ENCODE measurements at places on chromosomes 7 and 10.

- DNase-seq, result no peak
These were observed 84.5 kb upstream of the DNAAF5 start for GRCh38 chr7:641966-642365.

DNA sequence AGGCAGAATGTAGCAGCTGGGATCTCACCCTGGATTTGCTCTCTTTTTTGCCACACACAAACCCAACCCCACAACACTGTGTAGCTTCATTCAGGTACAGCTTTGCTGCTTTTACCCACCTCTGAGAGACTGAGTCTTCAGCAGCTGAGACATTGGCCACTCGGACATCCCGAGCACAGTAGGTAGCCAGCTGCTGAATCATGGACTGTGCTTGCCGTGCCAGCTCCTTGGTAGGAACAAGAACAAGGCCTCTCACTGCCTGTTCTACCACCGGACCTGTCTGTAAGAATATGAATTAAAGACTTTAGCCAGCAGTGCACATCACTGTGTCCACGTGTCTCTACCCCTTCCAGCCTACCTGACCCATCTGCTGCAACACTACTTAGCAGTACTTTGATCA, 937 bp downstream of the DDX56 start:
- no peak for DNase-seq

GRCh38 chr10:107409522-107409921, 245.0 kb upstream of the SORCS1 start:
- DNase-seq, result no peak

- DNase-seq, result no peak
These were observed 37.0 kb downstream of the HTR5A start for GRCh38 chr7:155107126-155107525.

DNA sequence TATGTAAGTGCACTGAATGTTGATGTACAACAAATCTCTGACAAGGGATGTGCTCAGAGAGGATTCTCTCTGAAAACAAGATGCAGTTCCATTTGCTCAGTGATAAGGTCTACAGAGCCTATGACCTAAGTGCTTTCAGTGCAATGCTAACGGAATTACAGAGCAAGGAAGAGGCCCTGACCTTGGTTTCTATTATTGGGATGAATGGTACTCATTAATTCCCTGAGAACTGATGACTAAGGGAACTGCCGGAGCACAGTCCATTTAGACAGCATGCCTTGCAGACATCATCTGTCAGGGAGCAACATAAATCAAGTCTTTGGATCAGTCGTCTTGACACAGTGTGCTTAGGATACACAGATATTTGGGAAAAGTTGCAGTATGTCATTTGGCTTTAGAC, 340.8 kb downstream of the PHTF2 start:
- DNase-seq, result peak; percentile 17

DNA sequence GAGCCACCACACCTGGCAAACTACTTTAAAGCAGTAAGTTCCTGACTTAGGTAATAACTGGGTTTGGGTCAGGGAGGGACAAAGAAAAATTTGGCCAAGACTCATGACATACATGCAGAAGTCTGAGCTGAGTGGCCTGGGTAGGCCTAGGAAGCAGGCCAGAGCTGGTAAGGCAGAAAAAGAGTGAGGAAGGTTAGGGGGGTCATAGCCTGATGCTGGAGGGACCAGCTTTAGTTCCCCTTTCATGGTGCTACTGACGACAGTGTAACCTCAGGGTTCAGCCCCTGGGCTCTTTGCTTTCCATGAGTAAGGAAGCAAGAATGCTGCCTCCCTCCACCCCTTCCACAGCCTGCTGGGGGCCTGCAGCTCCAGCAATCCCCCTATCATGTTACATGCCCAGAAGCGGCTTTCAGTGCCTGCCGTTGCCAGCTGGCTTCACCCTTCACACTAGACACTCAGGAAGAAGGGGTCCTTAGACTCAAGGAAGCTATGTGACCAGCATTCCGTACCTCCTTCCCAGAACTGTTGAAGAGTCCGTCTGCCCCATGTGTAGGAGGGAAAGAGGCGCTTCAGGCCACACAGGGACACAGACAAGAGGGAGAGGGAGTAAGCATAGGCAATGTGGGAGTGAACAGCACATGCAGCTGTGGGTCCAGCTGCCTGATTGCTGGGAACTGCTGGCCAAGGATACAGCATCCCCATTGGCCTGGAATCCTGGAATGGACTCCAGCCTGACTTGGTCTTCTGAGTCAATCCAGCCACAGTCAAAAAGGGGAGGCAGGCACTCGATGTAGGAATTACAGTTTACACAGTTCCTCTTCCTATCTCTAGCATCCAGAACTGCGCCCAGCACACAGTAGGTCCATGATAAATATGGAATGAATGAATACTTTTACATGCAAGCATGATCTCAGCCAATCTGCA, 4.1 kb upstream of the PLAU start:
- peak; percentile 88 for DNase-seq

DNA sequence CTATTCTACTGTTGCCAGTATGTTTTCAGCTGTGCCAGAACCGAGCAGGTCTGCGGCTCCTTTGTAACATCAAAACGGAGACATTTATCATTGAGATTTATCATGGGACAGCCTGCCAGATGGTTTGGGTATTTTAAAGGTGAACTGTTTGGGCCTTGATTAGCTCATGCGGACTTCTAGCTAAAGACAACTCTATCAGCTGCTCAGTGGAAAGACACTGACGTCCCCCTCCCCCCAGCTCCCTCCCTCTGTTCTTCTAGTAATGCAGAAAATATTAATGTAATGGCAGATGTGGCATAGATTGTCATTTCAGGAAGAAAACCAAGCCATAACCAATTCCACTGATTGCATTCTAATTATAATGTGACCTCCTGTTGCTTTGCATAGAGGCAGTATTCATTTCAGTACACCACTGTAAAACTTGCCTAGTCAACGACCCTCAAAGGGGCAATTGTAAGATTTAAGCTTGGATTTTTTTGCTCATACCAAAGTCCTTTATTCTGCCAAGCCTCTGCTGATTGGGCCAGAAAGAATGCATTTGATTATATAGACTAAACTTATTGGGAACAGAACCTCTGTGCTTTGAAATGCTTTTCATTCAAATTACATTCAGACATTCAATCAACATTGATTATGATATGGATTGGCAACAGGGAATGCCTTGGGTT, 966.8 kb downstream of the LRMDA start:
- no peak for DNase-seq

- DNase-seq, result no peak
These were observed 31.6 kb downstream of the ADRA2A start for GRCh38 chr10:111108441-111108840.

DNA sequence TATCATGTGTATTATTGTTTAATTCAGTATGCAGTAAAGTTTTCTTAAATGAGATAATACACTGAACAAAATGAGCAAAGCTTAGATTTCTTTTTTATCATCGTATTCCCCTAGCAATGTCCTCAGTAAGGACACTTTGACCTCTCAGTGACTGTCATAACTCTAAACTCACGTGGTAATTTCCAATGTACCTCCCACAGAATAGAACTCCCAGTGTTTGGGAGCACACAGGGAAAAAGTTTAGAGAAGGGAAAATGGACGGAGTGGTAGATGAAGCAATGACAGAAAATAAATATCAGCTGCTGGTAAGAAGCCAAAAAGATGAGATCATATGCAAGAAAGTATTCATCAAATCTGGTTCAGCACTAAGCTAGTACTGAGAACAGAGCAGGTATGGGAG, 758.6 kb upstream of the KCND2 start:
- DNase-seq, result no peak

GRCh38 chr10:14322526-14323188, 8.1 kb downstream of the FRMD4A start:
- no peak for DNase-seq

- DNase-seq, result no peak
These were observed 111.1 kb downstream of the MDFIC start for GRCh38 chr7:115032715-115033703.

DNA sequence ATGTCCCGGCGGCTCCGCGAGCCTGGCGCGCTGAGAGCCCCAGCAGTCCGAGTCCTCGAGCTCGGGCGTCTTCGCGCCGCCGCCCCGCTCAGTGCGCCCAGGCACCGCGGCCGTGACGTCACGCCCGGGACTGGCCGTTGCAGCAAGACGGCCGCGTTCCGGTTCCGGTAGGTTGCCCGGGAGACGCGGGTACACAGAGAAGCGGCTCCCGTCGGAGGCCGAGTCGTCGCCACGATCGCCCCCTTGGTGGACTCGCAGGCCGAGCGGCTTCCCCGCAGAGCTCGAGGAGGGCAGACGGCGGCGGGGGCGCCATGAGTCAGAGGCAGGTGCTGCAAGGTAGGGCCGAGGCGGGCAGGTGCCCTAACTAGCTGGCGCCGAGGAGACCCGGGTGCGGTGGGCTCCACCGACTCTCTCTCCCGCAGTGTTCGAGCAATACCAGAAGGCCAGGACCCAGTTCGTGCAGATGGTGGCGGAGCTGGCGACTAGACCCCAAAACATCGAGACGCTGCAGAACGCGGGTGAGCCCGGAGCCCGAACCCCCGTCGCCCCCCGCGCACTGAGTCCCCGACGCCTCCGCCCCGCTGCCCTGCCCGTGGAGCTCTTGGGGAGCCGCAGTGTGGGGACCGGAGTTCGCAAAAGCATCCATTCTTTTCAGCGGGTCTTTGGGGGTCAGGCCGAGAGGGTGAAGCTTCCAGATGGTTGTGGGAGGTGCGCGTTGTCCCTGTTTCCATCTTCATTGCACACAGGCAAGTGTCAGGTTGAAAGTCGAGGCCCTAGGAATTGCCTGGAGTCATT, at the start of gene SPAG6:
TSS of gene SPAG6 (plus strand) at position 196 of the 795 bp plus-strand sequence. CDS start at position 312, 116 bp downstream.
- DNase-seq, result no peak

GRCh38 chr10:129770286-129770685, 193.8 kb downstream of the EBF3 start:
- DNase-seq, result no peak
